Uterus (tissue), 4 donors: ENCODE measurements at places on chromosomes 11 and 22. TPM values are rescaled to one million over a fixed set of nuclear protein-coding genes. Genes with fewer than 3 reads are reported as not detected.

- no peak for DNase-seq
Observed at GRCh38 chr22:28885939-28886338, 2.6 kb downstream of the ZNRF3 start.

DNA sequence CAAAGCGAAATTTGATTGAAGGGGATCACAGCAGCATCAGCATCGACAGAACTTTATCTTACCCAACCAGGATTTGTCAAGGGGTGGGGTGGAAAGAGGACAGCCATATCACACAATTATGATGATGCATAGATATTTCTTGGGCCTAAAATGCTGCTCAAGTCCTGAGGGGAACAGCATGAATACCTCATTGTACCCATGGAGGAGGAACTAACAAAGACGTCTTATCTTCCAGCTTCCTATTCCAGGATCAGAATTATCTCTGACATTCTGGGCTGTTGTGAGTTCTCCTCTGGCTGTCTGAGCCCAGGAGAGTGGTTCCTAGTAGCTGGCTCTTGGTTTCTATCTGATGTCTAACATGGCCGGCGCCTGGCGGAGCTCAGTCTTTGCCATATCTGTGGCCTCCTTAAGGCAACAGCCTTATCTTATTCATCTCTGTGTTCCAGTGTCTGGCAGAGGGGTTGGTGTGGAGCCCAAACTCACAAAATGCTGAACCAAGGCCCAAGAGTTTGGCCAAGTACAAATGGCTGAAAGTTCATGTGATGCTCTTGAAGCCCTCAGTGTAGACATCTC lies 68.2 kb upstream of the TIMP3 start:
- no peak for DNase-seq

DNA sequence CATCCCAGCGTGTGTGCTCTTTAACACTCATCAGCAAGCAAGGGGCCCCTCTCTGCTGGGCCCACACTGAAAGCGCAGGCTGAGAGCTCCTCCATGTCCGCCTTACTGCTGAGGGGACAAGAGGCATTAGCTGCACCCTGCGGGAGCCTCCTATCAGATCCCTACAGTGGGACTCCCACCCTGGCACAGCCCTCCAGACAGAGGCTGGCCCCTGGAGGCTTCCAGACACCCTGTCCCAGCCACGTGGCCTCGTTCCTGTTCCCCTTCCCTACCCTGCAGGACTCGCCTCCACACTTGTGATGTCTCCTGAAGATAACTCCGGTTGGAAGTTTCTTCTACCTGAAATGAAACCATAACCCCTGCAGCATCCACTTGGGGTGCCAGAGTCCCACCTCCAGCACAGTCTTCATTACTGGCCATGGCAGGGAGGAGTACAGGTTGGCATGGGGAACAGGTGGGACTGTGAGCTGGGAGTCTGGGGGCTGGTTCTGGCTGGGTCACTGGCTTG lies 5.0 kb upstream of the SH3BP1 start:
- no peak for DNase-seq

DNA sequence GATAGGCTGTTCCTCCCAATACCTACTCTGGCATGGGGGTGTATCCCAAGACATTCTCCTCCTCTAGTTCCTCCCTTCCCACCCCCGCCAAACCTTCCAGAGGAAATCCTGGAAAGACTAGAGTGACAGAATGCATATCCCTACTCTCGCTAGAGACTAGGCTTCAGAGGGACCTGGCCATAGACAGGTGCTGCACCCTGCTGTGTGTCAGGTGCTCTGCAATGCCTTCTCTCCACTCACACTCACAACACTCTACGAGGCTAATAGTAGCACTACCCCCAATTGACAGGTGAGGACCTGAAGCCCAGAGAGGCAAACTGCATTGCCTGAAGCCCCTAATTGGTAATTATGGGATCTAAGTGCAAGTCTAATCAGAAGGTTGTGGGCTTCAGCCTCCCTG lies 46.2 kb upstream of the LMO1 start:
- no peak for DNase-seq

DNA sequence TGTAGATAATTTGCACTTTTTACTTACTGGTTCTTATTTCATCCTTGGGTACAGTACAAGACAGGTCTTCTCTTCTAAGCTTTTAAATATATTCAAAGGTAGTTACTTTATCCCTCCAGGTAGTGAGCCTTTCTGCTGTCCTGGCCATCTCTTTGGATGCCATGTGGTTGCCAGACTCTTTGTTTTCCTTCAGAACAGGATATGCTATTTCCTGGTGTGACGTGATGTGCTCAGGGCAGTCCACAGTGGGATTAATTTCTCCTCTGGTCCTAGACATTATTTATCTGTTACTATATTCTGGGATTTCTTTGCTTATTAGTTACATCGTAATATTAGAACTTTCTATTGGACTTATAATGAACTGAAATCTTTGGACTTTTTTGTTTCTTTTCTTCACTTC lies 63.7 kb downstream of the PPP6R3 start:
- no peak for DNase-seq

GRCh38 chr11:115460512-115460911 lies 43.7 kb downstream of the CADM1 start:
- no peak for DNase-seq

GRCh38 chr22:48536541-48537342 lies 1290.9 kb downstream of the BRD1 start:
- no peak for DNase-seq

- DNase-seq = no peak
Observed at GRCh38 chr22:26737262-26737661, 79.9 kb downstream of the MIAT start.

DNA sequence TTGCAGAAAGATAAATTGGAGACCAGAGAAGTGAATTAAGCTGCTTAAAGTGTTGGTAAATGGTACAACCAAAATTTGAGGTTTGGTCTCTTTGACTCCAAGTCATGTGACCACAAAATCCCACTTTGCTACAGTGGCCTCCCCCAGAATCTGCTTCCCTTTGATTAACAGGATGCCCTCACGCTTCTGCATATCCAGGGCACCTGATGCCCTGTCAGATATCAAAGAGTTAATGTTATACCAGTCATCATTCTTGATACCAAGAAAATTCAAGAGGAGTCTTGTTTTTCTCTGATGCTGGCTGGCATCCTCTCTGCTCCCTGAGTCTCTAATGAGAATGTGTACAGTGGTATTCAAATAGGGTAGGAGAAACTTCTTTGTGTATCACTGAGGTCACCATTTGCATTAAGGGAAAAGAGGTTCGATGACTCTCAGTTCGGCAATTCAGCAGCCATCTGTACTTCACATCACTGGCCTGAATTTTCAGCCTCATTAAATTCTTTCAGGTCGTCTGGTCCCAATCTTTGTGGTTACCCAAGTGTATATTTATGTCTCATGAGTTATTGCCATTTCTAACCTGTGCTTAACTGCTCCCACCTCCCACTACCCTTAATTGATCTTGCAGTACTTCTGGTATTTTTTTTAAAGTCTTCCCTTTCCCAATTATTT lies 73.9 kb downstream of the BDNF start:
- DNase-seq = no peak

DNA sequence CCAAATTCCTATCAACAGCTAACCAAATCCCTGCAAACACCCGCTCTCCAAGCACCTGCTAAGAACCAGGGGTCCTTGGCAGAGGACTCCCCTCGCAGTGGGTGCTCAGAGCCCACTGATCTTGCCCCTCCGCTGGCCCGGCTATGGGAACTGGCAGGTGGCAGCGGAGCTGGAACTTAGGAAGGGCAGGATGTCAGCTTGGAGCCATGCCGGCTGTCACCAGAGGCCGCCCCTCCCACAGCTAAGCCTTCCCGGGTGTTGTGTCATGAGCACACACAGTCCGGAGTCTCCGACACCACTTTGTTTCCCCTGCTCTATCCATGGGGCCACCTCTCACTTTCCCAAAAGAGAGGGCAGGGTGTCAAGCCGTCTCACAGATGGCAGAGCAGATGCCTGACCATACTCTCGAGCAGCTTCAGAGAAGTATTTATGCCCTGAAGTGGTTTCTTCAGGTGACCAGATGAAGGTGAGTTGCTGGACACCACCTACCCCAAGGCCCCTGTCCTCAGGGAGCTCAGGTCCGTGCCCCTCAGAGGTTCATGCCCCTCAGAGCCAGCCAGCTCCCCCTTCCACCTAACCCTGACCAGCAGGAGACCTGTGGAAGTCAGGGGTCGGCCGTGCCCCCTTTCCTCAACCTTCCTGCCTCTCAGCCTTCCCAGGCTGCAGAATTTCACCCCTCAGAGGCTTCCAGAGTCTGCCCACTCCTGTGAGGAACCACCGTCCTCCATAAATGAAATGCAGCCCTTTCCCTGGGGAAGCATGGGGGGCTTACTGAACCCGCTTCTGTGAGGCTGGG lies 545.7 kb upstream of the B3GAT1 start:
- DNase-seq = no peak

GRCh38 chr22:50259302-50259701 lies 2.2 kb downstream of the MAPK12 start:
- no peak for DNase-seq

GRCh38 chr22:50625131-50625567 lies 2.8 kb downstream of the ARSA start:
- no peak for DNase-seq

DNA sequence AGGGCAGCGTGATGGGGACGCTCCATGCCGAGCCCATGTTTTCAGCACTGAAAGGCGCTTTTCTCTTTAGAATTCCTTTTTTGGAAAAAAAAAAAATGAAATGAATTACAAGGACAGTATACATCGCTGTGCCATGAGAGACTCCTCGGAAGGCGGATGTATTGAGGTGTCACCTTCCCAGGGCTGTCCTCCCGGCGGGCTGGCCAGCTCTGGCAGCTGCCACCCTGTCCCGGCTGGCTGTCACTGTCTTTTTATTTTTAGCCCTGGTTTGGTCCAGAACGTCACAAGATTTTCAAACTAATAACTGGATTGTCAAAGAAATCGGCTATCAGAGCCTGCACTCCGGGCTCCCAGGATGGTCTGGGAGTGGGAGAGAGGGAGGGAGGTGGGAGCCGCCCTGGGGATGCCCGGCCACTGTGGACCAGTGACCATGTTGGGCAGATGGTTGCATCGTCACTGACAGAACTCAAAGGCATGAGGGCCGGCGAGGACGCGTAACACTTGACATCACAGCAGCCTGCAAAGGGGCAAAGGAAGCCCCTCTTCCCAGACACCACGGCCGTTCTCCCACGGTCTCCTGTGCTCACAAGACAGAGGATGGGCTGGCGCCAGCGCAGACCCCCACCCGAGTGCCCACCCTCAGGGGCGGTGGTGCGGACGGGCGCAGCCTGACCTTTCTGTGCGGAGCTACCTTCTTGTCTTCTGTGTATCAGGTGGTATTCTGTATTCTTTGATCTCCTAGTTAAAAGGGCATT lies 392.9 kb downstream of the TBC1D22A start:
- DNase-seq = no peak

DNA sequence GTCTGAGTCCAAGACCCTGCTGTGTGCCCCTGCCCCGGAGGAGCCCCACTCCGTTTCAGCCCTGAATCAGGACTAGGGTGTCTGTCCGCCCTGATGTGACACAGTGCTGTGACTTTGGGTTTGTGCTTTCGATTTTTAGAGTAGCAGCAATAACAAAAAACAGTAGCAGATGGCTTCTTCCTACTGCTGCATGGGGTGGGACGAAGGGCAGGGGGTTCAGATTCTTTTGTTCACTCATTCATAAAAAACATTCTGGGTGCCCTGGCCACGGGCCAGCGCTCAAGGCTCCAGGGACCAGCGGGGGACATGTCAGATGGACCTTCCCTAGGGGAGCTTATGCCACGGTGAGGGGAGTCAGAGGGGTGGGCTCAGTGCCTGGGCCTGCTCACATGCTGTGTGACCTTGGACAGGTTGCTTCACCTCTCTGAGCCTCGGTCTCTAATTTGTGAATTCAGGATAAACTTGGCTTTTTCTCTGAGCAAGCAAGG lies 24.6 kb upstream of the PRR5 start:
- no peak for DNase-seq

GRCh38 chr11:89275966-89276365 lies 98.3 kb downstream of the TYR start:
- DNase-seq = no peak

DNA sequence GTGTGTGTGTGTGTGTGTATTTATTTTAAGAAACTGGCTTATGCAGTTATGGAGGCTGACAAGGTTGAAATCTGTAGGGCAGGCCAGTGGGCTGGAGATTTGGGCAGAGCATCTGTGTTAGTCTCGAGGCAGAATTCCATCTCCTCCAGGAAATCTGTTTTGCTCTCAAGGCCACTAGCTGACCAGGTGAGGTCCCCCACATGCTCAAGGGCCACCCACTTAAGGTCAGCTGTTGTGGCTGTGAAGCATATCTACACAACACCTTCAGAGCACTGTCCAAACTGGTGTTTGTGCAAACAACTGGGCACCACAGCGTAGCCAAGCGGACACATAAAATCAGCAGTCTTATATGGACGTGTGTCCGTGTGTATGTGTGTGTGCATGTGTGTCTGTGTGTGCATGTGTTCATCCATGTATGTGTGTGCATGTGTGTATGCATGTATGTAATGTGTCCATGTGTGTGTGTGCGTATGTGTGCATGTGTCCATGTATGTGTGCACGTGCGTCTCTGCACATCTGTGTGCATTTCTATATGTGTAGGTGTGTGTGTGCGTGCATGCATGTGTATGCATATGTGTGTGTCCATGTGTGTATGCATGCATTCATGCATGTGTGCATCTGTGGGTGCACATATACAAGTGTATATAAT lies 400.9 kb downstream of the BRD1 start:
- DNase-seq = no peak

DNA sequence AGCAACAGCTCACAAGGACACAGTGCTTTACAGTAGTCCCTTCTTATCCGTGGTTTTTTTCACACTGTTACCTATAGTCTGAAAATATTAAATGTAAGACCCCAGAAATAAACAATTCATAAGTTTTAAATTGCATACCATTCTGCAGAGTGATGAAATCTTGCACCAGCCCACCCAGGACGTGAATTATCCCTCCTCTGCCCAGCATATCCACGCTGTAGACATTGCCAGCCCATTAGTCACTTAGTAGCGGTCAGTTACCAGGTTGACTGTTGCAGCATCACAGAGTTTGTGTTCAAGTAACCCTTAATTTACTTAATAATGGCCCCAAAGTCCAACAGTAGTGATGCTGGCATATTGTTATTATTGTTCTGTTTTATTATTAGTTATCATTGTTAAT lies 3.6 kb downstream of the CLTCL1 start:
- no peak for DNase-seq

DNA sequence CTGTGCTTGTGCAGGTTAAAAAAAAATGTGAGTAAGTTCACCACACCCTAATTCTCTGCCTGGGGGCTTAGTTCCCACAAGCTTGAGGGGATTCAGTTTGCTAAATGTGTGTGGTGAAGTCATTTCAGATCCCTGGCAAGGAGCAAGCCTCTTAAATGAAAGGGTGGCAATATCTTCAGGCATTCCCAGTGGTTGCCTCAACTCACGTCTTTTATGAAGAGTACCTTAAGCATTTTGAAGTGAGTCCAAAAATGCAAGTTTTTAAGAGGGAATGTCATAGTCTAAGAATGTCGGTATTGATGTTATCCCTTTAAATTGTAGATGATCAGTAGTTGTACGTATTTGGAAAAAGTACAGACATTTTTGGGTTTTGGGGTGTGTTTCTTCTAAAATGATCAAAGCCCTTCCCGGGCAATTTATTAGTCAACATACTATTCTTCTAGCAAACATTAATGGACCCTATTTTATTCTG lies 4.9 kb downstream of the TCP11L1 start:
- no peak for DNase-seq

FXYD6 gene
- 307 TPM for total RNA-seq

C11orf87 gene
- total RNA-seq = not detected

COA4 gene
- total RNA-seq = 59.4 TPM

MMP7 gene
- 40.5 TPM for total RNA-seq
